ENCODE measurements at places on chromosomes 5 and 9.
A peak's percentile ranks its signal among the peaks of the same experiment; 100 is the strongest.

GRCh38 chr9:124457079-124457886 lies 7.0 kb downstream of the ADGRD2 start:
- DNase-seq, result no peak

DNA sequence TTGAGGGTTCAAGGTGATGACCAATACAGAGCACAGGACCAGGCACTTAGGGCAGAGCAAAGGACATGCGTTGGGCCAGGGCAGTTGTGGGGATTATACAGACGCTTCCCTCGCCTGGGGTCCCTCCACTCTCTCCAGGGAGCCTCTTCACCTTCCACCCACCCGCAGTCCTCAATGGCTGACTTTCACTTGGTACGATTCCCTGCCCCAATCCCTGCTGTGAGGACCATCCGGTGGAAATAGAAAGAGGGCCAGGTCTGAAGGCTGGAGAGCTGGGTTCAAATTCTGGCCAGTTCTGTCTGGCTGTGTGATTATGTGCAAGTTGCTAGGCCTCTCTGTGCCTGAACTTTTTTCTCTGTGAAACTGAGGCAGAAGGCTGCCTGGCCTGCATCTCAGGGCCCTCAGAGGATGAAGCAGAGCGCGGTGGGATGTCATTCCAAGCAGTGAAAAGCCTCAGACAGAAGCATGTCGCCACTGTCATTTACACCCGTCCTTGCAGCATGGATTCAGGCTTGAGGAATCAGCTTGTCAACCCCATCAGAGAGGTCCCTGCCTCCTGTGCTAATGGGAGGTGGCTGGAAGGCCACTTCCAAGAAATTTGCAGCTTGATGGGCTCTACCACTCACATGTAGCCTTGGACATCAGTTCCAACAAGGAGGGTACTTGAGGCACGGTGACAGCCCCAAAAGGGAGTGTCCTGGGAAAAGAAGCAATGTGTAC lies 206.6 kb upstream of the IER5L start:
- DNase-seq, result no peak

GRCh38 chr9:12790883-12791282 lies 16.1 kb downstream of the LURAP1L start:
- no peak for DNase-seq

DNA sequence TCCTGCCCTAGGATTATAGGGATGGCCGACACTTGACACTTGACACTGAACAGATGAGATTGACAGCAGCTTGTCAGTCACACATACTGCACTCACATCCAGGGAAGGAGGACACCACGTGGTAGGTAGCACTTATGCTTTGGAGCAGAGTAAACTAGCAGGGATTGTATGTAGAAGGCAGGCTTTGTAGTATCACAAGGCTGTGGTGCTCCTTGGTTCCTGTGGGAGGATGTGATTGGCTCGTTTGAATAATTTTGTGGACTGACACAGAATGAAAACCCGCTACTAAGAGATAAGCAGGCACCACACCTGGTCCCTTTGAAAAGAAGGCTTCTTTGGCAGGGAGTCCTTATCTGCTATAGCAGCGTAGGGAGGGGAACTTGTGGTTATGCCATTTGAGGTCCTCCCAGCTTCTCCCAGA lies 63.6 kb upstream of the IL12B start:
- no peak for DNase-seq

- DNase-seq, result no peak
Measured at GRCh38 chr5:113336975-113337374, 97.8 kb downstream of the TSSK1B start.

DNA sequence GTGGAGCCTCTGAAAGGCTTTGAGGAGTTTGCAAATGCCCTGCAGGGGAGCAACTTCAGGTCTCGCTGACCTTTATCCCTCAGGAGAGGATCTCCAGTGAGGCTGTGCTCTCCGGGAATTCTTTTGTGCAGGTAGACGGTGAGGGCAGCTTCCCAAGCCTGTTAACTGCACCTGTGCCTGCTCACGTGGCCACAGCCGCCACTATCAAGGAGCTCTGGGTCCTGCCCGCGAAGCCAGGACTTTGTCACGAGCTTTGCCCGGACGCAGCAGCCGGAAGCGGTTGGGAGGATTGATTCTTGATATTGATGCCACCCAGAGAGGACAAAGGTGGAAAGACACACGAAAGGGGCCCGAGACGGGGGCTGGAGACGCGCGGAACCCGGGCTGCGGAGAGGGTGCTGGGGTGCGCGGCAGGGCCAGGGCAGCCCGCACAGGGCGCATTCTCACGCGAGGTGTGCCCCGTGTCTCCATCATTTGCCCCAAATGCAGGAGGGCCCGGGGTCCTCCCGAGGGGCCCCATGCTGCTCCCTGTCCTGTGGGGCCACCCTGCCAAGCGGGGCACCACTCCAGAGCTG lies 18.2 kb downstream of the SLC9A3 start:
- DNase-seq, result no peak

- no peak for DNase-seq
Measured at GRCh38 chr5:677131-678101, 15.7 kb downstream of the TPPP start.

- no peak for DNase-seq
Measured at GRCh38 chr5:143262393-143263174, 140.9 kb downstream of the NR3C1 start.

DNA sequence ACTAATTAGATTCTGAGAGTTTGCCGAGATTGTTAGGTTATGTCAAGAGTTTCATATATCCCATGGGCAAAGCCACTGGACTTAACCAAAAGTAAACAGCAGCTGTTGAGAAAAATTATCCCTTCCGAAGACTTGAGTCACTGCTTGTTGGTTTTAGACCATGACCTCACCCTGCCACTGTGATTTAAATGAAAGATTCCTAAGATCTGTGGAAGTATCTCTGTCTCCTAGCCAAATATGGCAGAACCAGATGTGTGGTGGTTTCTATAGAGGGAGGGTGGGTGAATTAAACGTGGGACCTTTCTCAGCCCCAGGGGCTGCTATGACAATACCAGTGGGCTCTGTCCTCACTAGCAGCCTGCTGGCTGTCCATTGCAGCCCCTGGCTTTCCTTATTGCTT lies 19.3 kb downstream of the DMRT3 start:
- DNase-seq, result no peak

GRCh38 chr9:74125941-74126340 lies 371.2 kb upstream of the RORB start:
- DNase-seq, result no peak

GRCh38 chr9:129291041-129291501 lies 113.0 kb upstream of the IER5L start:
- DNase-seq, result no peak

GRCh38 chr9:34282096-34282495 lies 47.0 kb downstream of the KIF24 start:
- no peak for DNase-seq

GRCh38 chr9:35605351-35606137 lies 482 bp downstream of the TESK1 start:
- peak; percentile 43 for DNase-seq

GRCh38 chr9:20016611-20017010 lies 227.8 kb upstream of the SLC24A2 start:
- no peak for DNase-seq

GRCh38 chr9:132632413-132633129 lies 37.2 kb downstream of the DDX31 start:
- DNase-seq, result no peak

DNA sequence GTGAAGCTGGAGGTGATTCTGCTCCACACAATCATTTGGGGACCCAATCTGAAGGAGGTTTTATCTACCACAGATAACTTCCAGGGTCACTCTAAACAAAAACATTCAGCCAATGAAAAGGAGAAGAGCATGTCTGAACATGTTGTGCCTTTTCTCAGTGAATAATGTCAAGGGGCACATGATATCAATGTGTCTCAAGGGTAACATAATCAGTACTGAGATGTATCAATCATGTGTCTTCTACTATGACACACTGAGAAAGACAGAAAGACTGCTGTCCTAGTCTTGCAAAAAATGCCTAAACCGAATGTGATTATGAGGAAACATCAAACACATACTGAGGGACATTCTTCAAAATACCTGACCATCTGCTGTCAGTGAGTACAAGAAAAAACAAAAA lies 25.4 kb upstream of the RASA1 start:
- DNase-seq, result no peak

- DNase-seq, result no peak
Measured at GRCh38 chr5:150630016-150630415, 10.4 kb upstream of the SYNPO start.

- DNase-seq, result peak; percentile 8
Measured at GRCh38 chr5:137075163-137075970, 423.8 kb downstream of the SPOCK1 start.

DNA sequence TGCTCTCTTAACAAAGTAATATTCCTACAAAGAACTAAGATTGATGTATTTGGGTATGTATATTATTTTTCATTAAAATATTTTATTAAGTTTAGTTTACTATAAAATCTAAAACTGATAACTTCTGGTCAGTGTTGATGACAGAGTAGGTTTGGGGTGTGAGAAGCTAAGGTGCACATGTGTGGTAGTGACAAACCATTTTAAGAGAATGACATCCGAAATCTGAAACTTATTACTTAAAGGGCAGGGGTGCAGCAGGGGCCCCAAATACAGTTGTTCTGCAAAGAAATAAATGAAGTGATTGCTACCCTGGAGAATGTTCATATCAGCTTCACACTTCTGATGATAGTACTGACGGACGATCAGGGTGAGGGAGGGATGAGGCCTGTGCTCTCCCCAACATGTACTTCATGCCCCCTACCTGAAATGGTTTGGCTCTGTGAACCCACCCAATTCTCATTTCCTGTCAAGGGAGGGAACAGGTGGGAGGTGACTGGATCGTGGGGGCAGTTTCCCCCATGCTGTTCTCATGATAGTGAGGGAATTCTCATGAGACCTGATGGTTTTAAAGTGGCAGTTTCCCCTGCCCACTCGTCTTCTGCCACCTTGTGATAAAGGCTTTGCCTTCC lies 125.3 kb upstream of the RFX3 start:
- DNase-seq, result no peak

DNA sequence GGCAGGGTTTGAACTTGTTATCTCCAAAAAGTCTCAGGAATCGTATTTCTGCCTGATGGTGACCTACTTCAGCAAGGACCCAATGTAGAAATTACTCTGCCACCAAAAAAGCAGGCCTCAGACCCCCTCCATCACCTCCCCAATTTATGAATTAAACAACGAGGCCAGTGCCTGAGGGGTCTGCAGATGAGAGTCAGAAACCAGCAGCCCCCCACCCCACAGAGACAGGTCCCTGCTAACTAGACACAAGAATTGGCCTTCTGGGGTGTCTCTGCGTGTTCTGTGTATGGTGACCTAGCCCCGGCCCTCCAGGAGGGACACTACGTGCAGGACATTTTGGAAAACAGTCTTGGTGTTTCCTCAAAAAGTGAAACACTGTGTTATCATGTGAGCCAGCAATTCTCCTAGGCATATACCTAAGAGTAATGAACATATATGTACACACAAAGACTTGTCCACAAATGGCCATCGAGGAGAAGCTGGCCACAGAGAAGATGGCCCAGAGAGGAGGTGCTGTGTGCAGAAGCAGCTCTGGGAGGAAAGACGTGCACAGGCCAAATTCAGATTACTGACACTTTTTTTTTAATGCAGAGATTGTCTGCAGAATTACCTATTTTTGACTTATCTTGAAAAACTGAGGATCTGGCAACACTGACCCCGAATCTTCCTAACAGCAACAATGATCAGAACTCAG lies 93.8 kb downstream of the ADAMTS2 start:
- DNase-seq, result no peak

DNA sequence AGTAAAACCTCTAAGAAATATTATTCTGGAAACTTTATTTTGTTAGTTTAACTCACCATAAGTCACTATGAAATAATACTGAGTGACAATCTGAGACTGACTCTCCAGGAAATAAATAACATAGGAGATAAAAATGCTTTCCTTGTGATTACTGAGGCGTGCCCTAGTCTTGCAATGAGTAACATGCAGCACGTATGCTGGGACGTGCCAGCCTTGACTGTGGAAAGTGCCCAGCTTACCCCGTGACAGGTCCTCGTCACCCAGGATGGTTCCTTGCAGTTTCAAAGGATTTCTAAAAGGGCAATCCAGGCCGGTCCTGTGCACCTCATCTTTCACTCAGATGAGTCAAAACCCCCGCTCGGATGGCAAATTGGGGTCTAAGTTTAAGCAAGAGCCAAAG lies 720.8 kb upstream of the ADAMTS16 start:
- no peak for DNase-seq

GRCh38 chr9:35180801-35181200 lies 19.0 kb downstream of the UNC13B start:
- DNase-seq, result no peak

DNA sequence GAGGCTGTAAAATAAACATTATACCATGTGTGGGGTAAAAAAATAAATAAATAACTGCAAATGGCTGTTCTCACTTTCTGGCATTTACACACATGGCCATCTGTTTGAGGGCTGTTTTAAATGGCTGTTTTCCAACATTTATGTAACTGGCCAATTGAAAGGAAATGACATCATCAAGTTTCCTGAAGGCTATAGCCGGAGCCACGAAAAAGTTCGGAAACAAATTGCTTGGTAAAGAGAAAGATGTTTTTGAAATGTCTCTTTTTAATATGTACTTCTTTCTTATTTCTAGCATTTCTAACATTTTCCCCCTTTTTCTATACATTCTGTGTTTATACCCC lies 95.4 kb upstream of the DAB2 start:
- DNase-seq, result no peak

DNA sequence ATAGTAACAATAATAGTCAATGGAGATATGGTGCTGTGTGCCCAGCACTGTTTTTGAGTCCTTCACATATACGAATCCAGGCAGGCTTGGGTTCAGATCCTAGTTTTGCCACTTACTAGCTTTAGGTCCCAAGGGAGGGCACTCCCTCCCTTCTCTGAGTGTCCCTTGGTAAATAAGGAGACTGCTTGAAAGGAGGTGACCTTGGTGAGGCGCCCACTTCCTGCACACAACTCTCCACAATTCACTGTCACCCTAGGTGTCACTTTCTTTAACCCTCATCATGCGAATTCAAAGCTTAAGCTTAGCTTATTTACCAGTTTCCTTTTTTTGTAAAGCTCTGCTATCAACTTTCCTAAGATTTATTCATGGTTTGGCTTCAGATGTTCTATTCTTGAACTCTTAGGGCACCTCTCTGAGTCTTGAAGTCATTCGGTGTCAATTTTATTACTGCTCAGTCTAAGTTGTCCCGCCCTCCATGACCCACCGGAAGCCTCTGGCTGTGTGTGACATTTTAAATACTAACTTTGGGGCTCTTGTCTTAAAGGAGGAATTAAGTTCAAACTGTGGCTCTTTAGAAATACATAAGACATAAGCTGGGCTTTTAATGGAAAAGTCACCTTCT lies 170.7 kb upstream of the ZNF618 start:
- no peak for DNase-seq
